ENCODE measurements at places on chromosomes 13 and 19. TPM values are rescaled to one million over a fixed set of nuclear protein-coding genes. Genes with fewer than 3 reads are reported as not detected.

ZNF628 gene
- total RNA-seq = 10.7 TPM

IRGC gene
- total RNA-seq = not detected

ZNF534 gene
- total RNA-seq = not detected

MAP4K1 gene
- 8.2 TPM for total RNA-seq

PRTN3 gene
- total RNA-seq = not detected

CTXN1 gene
- 5.9 TPM for total RNA-seq

JOSD2 gene
- 57.3 TPM for total RNA-seq

ZNF626 gene
- 21.8 TPM for total RNA-seq

CD22 gene
- total RNA-seq = 4.2 TPM

TMEM150B gene
- total RNA-seq = 10.1 TPM

HIPK4 gene
- not detected for total RNA-seq

CCDC70 gene
- total RNA-seq = not detected

ZNF835 gene
- total RNA-seq = 6.5 TPM

CALR3 gene
- not detected for total RNA-seq

IGLON5 gene
- total RNA-seq = 0.37 TPM

RNF113B gene
- total RNA-seq = not detected

ATP4B gene
- not detected for total RNA-seq

PSG1 gene
- not detected for total RNA-seq

ZNF880 gene
- total RNA-seq = 18.6 TPM

CEACAM1 gene
- total RNA-seq = 19.5 TPM

ZNF253 gene
- 16.0 TPM for total RNA-seq

VSTM1 gene
- total RNA-seq = not detected

TTYH1 gene
- 2.7 TPM for total RNA-seq

LSM4 gene
- total RNA-seq = 92.9 TPM

CEACAM6 gene
- 61.6 TPM for total RNA-seq

ZNF112 gene
- 6.0 TPM for total RNA-seq

FAM216B gene
- not detected for total RNA-seq

PROZ gene
- total RNA-seq = not detected

KLF12 gene
- total RNA-seq = 6.7 TPM

ZNF865 gene
- 21.6 TPM for total RNA-seq

PROSER3 gene
- 31.2 TPM for total RNA-seq

CEACAM4 gene
- total RNA-seq = 0.35 TPM

NLRP9 gene
- total RNA-seq = not detected

IGFL3 gene
- total RNA-seq = not detected

CD177 gene
- not detected for total RNA-seq

CELF5 gene
- 0.49 TPM for total RNA-seq

VMAC gene
- 12.7 TPM for total RNA-seq

ZFR2 gene
- 0.55 TPM for total RNA-seq

ERCC5 gene
- 59.6 TPM for total RNA-seq

GIPC3 gene
- total RNA-seq = 1.3 TPM

ZNF793 gene
- total RNA-seq = 10.8 TPM

NCR1 gene
- 0.32 TPM for total RNA-seq

BRME1 gene
- 2.6 TPM for total RNA-seq

ATP7B gene
- total RNA-seq = 54.9 TPM

F10 gene
- 8.2 TPM for total RNA-seq

ETFB gene
- 139 TPM for total RNA-seq

ZNF726 gene
- 5.2 TPM for total RNA-seq

NLRP7 gene
- total RNA-seq = not detected

MTRF1 gene
- total RNA-seq = 22.3 TPM

ZNF578 gene
- total RNA-seq = 3.4 TPM

SIGLECL1 gene
- not detected for total RNA-seq

SPACA6 gene
- total RNA-seq = 29.3 TPM

KIR2DL1 gene
- total RNA-seq = not detected

DBP gene
- total RNA-seq = 39.9 TPM

CNN1 gene
- 1,051 TPM for total RNA-seq

SERPINE3 gene
- total RNA-seq = not detected

FRY gene
- total RNA-seq = 112 TPM

Data from mucosa of gallbladder (tissue), 1 donor.